ENCODE measurements at places on chromosomes 2 and 18.
A peak's percentile ranks its signal among the peaks of the same experiment; 100 is the strongest.

DNA sequence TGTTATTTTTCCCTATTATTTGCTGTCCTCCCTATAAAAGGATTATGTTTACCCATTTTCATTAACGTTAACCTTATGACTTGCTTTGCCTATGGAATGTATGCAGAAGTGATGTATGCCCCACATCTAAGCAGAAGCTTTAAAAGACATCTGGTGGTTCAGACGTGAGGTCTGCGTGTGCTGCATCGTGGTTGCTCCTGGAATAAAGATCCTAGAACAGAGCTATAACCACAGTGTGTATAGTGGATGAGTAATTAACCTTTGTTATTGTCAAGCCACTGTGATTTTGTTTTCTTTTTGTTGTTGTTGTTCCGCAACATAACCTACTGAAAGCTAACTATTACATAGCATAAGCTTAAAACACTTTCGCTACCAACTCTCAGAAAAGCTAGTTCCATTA, 20.9 kb upstream of the CFAP36 start:
- no peak for DNase-seq

DNA sequence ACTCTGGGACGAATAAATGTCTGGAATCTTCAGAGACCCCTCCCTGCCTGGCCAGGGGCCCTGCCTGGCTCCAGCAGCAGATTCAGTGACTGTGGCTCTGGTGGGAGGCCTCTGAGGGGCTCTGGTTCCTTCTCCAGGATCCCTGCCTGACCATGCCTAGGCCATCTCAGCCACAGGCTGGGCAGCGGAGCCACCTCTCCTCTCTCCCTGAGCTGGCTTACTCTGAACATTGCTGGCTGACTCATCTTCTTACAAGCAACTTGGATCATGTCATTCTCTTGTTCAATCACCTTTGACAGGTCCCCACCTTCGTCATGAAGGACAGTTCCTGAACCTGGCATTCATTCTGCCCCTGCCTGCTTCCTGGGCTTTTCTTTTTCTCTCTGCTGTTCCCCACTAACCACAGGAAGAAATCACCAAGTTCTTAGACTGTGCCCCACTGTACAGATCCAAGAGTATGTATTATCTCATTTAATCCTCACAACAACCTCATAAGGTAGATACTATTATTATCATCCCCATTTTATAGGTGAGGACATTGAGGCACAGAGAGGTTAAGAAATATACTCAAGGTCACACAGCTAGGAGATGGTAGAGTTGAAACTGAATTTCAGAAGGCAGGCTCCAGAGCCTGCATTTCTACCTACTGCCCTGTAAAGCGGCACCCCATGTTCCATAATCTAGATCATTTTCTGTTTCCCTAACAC, 155.5 kb upstream of the SMAD2 start:
- DNase-seq: no peak

- DNase-seq: no peak
Measured at GRCh38 chr2:37361216-37361815, 16.9 kb downstream of the QPCT start.

DNA sequence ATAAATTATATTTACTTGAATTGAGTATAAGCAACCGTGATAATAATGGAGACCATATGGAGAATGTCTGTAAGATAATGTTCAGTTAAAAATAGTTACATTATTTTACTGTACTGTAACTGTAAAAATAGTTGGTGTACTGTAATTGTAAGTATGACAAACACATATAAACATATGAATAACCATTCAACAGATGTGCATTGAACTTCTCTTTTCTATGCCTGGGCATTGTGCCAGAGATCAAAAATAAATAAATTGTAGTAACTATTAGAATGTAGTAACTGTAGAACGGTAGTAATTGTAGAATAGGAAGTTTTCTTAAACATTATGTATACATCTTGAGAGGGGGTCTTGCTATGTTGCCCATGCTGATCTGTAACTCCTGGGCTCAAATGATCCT, 287.4 kb upstream of the EPAS1 start:
- no peak for DNase-seq

- DNase-seq: no peak
Measured at GRCh38 chr2:46657042-46657504, 177.7 kb downstream of the TMEM247 start.

DNA sequence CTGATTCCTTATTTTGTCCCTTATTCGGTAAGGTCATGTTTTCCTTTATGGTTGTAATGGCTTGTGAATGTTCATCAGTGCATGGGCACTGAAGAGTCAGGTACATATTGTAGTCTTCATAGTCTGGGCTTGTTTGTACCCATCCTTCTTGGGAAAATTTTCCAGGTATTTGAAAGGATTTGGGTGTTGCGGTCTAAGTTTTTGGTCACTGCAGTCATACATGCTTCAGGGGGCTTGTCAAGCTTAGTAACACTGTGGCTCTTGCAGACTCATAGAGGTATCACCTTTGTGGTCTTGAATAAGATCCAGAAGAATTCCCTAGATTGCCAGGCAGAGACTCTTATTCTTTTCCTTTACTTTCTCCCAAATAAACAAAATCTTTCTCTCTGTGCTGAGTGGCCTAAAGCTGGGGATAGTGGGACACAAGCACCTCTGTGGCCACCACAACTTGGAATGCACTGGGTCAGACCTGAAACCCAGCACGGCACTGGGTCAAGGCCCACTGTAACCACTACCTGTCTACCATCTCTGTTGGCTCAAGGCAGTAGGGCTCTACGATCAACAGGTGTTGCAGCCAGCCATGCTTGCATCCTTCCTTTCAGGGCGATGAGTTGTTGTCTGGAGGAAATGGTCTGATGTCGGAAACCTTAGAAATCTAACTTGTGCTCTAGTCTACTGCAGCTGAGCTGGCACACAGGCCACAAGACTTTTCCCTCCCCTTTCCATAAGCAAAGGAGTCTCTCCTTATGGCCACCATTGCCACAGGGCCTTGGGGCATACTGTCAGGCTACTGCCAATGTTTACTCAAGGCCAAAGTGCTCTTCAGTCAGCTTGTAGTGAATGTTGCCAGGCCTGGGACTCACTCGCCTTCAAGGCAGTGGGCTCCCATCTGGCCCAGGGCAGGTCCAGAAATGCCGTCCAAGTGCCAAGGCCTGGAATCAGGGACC, 21.5 kb downstream of the IL1RN start:
- DNase-seq: no peak

DNA sequence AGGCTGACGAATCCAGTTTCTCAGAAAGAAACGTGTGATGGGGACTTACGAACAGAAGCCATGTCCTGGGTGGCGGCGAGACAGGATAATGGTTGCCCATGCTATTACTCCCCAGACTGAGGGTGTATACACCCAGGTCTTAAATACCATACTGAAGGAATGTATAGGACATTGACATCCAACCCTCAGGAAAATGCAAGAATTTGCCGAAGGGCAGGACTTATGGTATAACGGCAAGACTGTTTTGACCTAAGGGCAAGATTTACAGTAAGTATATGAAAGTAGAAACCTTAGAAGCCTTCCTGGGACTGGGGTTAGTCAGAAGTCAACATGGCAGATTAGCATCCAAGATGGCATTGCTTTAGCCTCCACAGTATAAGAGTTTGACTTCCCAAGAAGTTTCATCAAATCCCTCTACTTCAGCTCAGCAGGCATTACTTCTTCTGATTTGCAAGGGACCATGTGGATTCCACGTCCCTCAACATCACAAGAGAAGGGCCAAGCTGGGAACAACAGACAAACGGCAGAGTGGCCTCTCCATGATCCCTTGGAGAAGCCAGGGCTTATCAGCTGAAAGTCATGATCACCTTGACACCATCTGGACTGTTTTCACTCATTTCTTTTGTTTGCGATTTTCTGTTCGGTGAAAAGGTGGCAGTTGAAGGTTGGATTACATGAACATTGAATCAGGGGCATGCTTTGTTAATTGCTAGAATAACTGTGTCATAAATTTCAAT, 21.1 kb downstream of the ST3GAL5 start:
- DNase-seq: no peak

DNA sequence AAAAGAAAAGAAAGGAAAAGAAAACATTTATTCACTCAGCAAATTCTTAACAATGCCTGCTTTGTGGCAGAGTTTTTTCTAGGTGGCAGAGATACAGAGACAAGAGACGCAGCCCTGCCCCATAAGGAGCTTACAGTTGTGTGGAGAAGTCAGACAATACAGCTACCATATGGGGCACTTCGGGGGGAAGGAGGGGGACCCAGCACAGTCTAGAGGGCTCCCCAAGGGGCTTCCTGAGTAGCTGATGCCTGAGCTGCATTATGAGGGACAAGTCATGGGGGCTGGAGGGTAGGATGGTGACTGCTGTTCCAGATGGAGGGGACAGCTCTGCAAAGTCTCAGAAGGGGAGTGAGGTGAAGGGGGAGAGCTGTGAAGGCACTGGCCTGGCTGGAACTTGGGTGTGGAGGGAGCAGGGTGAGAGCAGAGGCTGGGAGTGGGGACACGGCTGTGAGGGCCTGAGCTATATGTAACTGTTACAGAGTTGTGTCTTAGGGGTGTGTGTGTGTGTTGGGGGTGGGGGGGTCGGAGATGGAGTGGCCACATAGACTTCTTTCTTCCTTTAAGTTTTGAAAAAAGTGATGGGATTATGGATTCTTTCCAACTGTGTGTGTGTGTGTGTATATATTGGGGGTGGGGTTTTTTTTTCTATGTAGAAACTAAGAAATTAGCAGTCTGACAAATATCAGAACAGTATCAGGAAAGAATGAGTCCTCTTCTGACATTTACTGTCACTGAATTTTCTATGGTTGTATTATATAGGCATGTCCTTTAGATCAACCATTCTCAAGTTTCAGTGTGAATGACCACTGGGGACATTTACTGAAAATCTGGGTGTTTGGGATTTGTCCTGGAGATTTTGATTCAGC, 66.0 kb upstream of the HAAO start:
- no peak for DNase-seq

GRCh38 chr2:903223-903900, 47.3 kb upstream of the SNTG2 start:
- no peak for DNase-seq

GRCh38 chr2:159427048-159427447, 140.5 kb upstream of the WDSUB1 start:
- DNase-seq: no peak

DNA sequence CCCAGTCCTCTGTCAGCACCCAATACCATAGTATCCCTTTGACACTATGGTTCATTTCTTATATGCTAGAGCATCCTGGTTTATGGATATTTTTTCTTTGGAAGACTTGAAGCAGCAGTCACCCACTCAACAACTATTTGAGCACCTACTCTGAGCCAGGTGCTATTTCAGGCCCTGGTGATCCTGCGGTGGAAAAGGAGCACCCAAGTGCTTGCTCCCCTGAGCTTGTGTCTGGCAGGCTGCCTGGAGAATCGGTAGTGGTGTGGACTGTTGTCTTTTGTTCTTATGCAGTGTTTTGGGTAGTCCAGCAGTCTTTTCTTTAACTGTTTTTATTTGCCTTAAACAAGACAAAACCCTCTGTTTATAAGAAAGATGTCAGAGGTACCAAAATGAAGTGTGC, 28.9 kb downstream of the NCK2 start:
- DNase-seq: no peak

GRCh38 chr2:238320648-238321281, 447 bp downstream of the TRAF3IP1 start:
- peak; percentile 8 for DNase-seq

- no peak for DNase-seq
Measured at GRCh38 chr2:60516383-60516811, 37.1 kb downstream of the BCL11A start.
